Osteoblast (primary cell): ENCODE measurements at places on chromosomes 3 and 15. TPM values are rescaled to one million over a fixed set of nuclear protein-coding genes. Genes with fewer than 3 reads are reported as not detected.

The CGNL1 gene
- total RNA-seq = 1.1 and 1.5 TPM in 2 replicates

The GOLGA6A gene
- total RNA-seq = under 0.01 TPM in 1 of 2 replicates, not detected in the other

The MASP1 gene
- 1.2 and 1.4 TPM in 2 replicates for total RNA-seq

DNA sequence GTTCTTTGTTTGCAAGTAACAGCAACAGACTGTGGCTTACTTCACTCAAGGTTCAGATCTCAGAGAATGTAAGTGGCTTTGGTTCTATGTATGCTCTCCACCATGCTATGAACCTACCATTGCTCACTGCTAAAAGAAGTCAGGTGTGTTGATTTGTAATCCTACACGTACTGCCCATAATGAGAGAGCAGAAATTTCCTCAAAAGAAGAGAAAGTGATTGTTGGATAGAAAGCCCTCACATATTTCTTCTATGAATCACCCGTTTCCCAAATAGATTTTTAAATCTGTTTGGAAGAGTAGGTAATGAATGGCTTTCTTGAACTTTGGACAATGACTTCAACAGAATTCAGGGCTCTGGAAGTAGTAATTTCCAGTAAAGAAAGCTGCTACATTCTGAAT is 565.4 kb downstream of the ROBO2 start:
- no peak overlapping the region for H3K4me3 ChIP-seq
- H3K36me3 ChIP-seq = no peaks in the 10 kb centered on the region
- H3K4me1 ChIP-seq = no peaks in the 10 kb centered on the region
- H3K27ac ChIP-seq = no peak overlapping the region

- no peak overlapping the region for H3K27ac ChIP-seq
- no peak overlapping the region for H3K4me3 ChIP-seq
- H3K36me3 ChIP-seq = no peaks in the 10 kb centered on the region
Observed at GRCh38 chr3:35633332-35634124, 5.8 kb upstream of the ARPP21 start.

- no peak overlapping the region for H3K4me3 ChIP-seq
- H3K27ac ChIP-seq = no peak overlapping the region
- no peaks in the 10 kb centered on the region for H3K27me3 ChIP-seq
- H3K36me3 ChIP-seq = no peaks in the 10 kb centered on the region
- DNase-seq = no peak
Observed at GRCh38 chr3:195767792-195768191, 43.9 kb downstream of the MUC4 start.

- peaks cover 4% of the 10 kb centered on the region for H3K4me1 ChIP-seq
- H3K27ac ChIP-seq = no peak overlapping the region
- no peaks in the 10 kb centered on the region for H3K27me3 ChIP-seq
Observed at GRCh38 chr3:111956995-111957734, 21.7 kb upstream of the ABHD10 start.

DNA sequence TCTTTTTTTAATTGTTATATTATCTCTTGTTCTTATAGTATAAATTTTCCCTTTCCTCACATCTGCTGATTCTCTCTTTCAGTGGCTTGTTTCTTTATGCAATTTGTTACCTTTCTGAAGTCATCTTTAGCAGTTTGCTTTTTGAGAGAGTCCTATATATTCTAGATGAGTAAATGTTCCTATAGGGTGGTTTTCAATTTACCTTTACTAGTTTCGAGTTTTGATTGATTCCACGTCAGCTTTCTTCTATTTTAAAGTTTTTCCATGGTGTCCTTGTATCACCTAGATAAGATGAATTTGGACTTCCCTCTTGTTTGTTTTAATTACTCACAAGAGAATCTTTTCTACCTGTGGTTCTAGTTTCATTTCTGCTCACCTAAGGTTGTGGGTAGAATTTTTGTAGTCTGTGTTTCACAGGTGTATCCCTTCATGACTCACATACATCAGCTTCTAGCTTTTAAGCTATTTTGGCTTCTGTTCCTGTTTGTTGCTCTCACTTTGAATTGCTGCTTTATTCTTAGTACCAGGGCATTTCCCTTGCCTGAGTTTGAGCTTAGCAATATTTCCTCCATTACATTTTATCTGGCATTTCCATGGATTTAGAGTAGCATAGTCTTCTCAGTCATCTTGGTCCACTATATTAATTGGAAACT is 6.4 kb downstream of the TEX9 start:
- H3K27ac ChIP-seq = no peak overlapping the region
- H3K4me1 ChIP-seq = no peaks in the 10 kb centered on the region
- no peaks in the 10 kb centered on the region for H3K36me3 ChIP-seq
